ENCODE measurements at places on chromosomes 6 and 20. TPM values are rescaled to one million over a fixed set of nuclear protein-coding genes. Genes with fewer than 3 reads are reported as not detected.

DNA sequence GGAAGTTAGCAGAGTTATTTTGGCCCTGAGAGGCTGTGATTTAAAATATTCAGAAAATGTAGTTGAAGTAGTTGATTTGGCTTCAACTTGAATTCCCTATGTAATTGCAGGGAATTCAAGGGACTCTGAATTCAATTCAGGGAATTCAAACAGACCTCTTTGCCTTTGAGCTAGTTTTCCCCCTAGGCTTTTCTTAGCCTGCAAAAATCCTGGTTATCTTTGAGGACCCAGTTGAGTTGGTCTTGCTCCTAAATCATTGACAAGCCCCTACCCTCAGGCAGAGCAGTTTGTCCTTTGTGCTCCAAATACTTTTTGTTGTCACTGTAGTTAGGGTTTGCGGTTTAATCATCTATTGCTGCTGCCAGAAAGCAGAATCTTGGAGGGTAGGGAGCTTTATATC lies 20.4 kb downstream of the GCNT2 start:
- peaks cover 10% of the 10 kb centered on the region for H3K4me1 ChIP-seq
- H3K36me3 ChIP-seq, result no peaks in the 10 kb centered on the region
- no peaks in the 10 kb centered on the region for H3K27me3 ChIP-seq
- H3K4me3 ChIP-seq, result no peak overlapping the region

GRCh38 chr20:62358171-62359042 lies 8.7 kb downstream of the LAMA5 start:
- H3K27me3 ChIP-seq, result no peaks in the 10 kb centered on the region
- no peak for DNase-seq
- H3K4me3 ChIP-seq, result no peak overlapping the region
- no peaks in the 10 kb centered on the region for H3K4me1 ChIP-seq

DNA sequence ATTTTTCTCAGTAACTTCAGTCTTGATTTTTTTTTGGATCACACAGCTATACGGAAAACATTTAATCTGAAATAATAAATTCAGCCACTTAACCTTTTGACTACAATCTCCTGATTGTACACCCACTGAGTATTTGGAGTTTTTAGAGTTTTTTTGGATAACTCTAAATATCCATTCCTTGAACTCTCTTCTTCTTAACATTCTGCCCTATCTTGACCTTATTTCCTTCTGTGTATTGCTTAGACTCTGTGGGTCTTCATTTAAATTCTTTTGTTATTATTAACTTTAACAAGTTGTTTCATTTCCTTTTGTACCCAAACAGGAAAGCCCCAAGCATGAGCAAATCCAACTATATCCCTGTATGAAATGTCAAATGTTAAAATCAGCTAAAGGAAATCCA lies 170.2 kb upstream of the PTCHD4 start:
- no peak for DNase-seq
- H3K27me3 ChIP-seq, result no peaks in the 10 kb centered on the region
- H3K36me3 ChIP-seq, result no peaks in the 10 kb centered on the region
- no peaks in the 10 kb centered on the region for H3K4me1 ChIP-seq
- H3K27ac ChIP-seq, result no peak overlapping the region

DNA sequence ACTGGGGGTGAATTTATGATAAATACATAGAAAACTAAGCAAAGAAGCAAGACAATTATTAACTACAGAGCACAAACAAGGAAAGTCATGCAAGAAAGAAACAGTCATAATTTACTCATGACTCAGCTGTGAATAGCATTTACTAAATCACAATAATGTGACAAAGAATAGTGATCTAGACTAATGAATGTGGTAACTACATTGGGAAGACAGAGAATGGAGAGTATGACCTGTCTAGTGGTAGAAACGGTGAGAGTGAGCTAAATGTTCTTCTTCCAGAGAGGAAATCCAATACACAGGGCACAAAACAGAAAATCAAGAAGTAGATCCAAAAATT lies 153.5 kb upstream of the DST start:
- peaks cover 49% of the 10 kb centered on the region for H3K4me1 ChIP-seq
- DNase-seq, result no peak
- 0 out of 2 replicates have a peak overlapping the region, but pooled peaks have one; percentile 47 for H3K27ac ChIP-seq

- H3K36me3 ChIP-seq, result no peaks in the 10 kb centered on the region
- no peak for DNase-seq
- no peak overlapping the region for H3K27ac ChIP-seq
- no peaks in the 10 kb centered on the region for H3K27me3 ChIP-seq
Observed at GRCh38 chr6:126873351-126873750, 245.1 kb upstream of the RSPO3 start.

- H3K36me3 ChIP-seq, result no peaks in the 10 kb centered on the region
- DNase-seq, result no peak
- H3K27ac ChIP-seq, result no peak overlapping the region
- no peaks in the 10 kb centered on the region for H3K27me3 ChIP-seq
- H3K4me3 ChIP-seq, result no peak overlapping the region
- H3K4me1 ChIP-seq, result no peaks in the 10 kb centered on the region
Observed at GRCh38 chr6:75012018-75012417, 193.8 kb downstream of the COL12A1 start.

GRCh38 chr6:168150551-168151320 lies 71.7 kb upstream of the FRMD1 start:
- H3K36me3 ChIP-seq, result no peaks in the 10 kb centered on the region
- no peak overlapping the region for H3K27ac ChIP-seq
- DNase-seq, result no peak
- no peaks in the 10 kb centered on the region for H3K4me1 ChIP-seq
- H3K4me3 ChIP-seq, result no peak overlapping the region

- no peak overlapping the region for H3K4me3 ChIP-seq
- DNase-seq, result no peak
- no peak overlapping the region for H3K27ac ChIP-seq
- H3K4me1 ChIP-seq, result no peaks in the 10 kb centered on the region
Observed at GRCh38 chr6:13807696-13808095, 6.7 kb downstream of the MCUR1 start.

DNA sequence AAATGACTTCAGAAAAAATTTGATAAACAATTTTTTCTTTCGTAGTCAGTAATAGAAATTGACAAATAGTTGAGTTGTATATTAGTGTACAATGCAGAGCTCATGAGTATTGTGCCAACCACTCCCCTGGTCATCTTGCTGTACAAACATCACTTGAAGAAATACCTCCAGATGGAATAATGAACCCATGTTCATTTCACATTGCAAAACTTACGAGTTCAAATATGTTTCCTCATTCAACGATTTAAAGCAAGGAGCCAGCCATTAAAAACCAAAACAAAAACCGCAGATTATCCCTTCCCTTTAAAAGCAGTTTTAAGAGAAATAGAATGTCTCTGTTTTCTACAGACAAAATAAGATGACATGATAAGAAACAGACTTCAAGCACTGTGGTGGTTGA lies 62.5 kb downstream of the RALGAPA2 start:
- DNase-seq, result no peak
- H3K27me3 ChIP-seq, result no peaks in the 10 kb centered on the region
- no peak overlapping the region for H3K4me3 ChIP-seq
- no peaks in the 10 kb centered on the region for H3K36me3 ChIP-seq
- H3K4me1 ChIP-seq, result no peaks in the 10 kb centered on the region

- H3K36me3 ChIP-seq, result no peaks in the 10 kb centered on the region
- no peak overlapping the region for H3K27ac ChIP-seq
- no peak overlapping the region for H3K4me3 ChIP-seq
- no peaks in the 10 kb centered on the region for H3K4me1 ChIP-seq
- DNase-seq, result no peak
- no peaks in the 10 kb centered on the region for H3K27me3 ChIP-seq
Observed at GRCh38 chr6:135250234-135250633, 69.1 kb downstream of the MYB start.

TTK gene
- 50.3 TPM for polyA plus RNA-seq

ZC2HC1B gene
- polyA plus RNA-seq, result 0.40 TPM

DACT2 gene
- not detected for polyA plus RNA-seq

AARS2 gene
- polyA plus RNA-seq, result 16.7 TPM

SIM1 gene
- polyA plus RNA-seq, result not detected

BTN2A1 gene
- polyA plus RNA-seq, result 12.7 TPM

PHACTR1 gene
- 38.2 TPM for polyA plus RNA-seq

CALHM4 gene
- not detected for polyA plus RNA-seq

HLA-DPB1 gene
- polyA plus RNA-seq, result 354 TPM

TFAP2D gene
- polyA plus RNA-seq, result not detected

MEI4 gene
- not detected for polyA plus RNA-seq

THBD gene
- polyA plus RNA-seq, result not detected

EDEM2 gene
- 27.7 TPM for polyA plus RNA-seq

All from GM12878 (cell line).